ENCODE measurements at places on chromosomes 5 and 9.

GRCh38 chr5:80246995-80247729 lies 8.7 kb downstream of the SERINC5 start:
- DNase-seq, result peak; percentile 81

- no peak for DNase-seq
Observed at GRCh38 chr9:38234479-38235170, 157.9 kb upstream of the ALDH1B1 start.

DNA sequence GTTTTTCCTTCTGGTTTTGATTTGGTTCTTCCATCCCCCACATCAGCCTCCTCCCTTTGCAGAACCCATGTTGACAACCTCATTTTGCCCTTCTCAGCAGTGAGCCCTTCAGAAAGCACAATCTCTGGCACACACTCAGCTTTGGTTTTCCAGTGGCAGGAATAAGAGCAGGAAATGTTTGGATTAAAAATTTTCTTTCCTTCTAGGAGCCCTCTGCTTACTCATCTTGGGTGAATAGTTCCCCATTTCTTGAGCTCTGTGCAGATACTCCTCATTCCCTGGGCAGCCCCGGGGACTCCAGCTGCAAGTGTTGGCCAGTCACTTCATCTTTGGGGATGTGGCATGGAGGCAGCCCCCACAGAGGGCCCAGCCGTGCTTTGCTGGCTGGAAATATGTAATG lies 170.5 kb downstream of the NR3C1 start:
- no peak for DNase-seq

DNA sequence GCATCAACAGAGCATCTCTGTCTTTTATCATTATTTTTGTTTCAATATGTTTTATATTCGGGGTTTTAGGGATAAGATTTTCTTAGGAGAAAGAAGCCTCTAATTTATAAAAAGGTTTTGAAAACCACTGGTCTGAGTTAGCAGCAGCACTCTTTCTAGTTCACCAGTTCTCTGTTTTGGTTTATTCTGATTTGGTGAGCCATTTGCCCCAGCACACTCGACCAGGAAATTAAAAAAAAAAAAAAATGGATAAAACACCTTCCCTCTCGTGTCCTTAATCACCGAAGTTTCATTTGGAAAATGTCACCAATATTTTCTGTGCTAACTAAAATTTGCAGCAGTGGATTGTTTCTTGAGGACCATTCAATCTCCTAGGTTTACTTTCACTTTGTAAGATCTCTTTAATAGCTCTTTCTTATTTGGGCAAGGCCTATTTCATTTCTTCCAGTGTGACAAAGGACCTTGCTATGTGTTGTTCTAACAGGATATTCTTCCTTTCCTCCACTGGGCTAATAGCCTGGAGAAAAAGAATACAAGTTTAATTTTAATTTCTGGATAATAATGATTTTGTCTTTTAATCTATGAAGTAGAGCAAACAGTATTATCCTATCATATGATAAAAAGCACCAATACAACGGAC lies 57.8 kb upstream of the ANXA1 start:
- DNase-seq, result no peak

- peak; percentile 57 for DNase-seq
Observed at GRCh38 chr5:75620184-75620959, 9.1 kb downstream of the ANKDD1B start.

DNA sequence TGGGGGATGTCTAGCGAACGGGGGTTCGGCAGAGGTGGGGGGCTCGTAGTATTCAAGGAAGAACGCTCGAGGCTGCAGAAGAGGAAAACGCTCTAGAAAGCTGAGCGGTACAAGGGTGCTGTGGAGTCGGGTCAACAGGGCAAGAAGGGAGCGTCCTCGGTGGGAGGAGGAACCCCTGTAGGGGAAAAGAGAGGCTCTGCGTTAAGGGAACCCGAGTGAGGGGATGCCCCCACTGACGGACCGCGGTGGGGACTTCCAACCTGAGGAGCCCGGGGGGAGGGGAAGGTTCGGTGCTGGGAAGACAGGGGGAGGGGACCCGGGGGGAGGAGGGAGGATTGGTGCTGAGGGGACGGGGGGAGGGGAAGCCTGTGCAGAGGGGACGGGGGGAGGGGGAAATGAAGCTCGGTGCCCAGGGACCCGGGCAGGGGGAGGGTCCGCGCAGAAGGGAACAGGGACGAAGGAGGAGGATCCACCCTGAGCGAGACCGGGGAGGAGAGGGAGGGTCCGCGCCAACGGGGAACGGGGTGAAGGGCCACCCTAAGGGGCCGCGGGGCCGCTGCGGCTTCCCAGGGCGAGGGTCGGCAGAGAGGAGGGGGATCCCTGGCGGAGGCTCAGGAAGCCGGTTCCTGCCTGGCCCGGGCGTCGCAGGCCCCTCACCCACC lies 621 bp downstream of the NR6A1 start:
- no peak for DNase-seq

DNA sequence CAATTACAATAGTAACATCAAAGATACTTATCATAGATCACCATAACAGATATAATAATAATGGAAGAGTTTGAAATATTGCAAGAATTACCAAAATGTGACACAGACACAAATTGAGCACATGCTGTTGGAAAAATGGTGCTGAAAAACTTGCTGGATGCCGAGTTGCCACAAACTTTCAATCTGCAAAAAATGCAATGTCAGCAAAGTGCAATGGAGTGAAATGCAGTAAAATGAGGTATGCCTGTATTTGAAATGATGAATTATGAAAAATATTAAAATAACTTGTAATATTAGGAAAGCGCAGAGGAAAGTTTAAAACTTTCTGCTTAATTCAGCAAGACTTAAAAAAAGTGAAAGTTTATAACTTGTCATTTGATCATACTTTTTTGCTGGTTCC lies 12.0 kb upstream of the PCBD2 start:
- no peak for DNase-seq
